ENCODE measurements at places on chromosomes 1 and 21.

- no peak for DNase-seq
Observed at GRCh38 chr1:23611601-23612327, 52.5 kb upstream of the ID3 start.

DNA sequence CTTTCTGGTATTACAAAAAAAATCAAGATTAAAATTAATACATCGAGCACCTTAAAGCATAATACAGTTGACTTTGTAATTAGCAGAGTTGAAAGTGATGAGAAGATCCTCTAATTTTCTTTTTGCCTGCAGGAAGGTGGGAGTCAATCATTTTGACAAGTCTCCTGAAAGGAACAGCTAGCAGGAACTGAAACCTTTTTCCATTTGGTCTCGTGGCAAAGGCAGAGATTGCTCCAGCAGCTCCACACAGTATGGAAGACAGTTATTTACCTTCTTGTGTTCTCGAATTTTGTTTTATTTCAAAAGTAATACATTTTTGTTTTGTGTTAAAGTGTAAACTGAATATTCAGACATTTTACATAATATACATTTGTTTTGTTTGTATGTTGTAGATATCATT is 7.7 kb downstream of the S100PBP start:
- no peak for DNase-seq

- DNase-seq: no peak
Observed at GRCh38 chr1:230232371-230232771, 165.3 kb downstream of the GALNT2 start.

DNA sequence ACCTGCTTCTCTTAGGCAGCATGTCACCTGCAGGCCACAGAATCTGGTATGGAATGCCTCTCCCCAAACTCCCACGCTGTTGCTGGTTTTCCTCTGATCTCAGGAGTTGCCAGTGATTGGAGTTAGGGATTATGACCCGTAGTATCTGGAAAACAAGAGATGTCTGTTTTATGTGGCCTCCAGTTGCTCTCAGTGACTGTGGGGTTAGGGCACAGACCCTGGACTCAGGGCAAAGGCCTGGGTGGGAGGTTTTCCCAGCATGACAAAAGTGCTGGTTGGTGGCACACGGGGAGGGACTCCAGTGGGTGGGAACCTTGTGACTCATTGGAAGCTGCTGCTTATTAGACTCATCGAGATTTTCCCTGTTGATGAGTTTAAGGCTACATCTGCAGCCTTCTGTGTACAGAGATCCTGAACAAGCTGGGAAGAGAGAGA is at the start of gene NR1I3:
TSS of gene NR1I3 (minus strand) at position 165 of the 435 bp plus-strand sequence. CDS start 1,638 bp downstream, outside the sequence.
- DNase-seq: no peak

- DNase-seq: no peak
Observed at GRCh38 chr1:67894981-67895735, 61.9 kb upstream of the GNG12 start.

GRCh38 chr1:52887483-52887882 is 34.1 kb downstream of the ECHDC2 start:
- DNase-seq: no peak

DNA sequence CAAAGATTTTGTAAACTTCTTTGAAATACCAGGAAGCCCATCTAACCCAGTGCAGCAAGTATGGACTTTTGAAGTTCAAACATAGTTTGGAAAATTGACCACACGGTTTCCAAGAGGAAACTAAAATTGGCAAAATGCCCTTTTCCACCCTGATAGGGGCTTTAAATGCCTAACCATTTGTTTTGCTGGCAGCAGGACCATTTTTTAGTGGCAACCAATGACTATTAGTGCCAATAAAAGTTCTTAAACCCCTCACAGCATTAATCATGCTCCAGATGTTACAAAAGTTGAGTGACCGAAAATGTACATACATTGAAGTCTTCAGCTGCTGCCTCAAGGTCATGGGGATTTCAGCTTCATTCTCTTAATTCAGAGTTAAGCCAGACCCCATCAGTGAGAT is 46.4 kb upstream of the ENAH start:
- DNase-seq: no peak

DNA sequence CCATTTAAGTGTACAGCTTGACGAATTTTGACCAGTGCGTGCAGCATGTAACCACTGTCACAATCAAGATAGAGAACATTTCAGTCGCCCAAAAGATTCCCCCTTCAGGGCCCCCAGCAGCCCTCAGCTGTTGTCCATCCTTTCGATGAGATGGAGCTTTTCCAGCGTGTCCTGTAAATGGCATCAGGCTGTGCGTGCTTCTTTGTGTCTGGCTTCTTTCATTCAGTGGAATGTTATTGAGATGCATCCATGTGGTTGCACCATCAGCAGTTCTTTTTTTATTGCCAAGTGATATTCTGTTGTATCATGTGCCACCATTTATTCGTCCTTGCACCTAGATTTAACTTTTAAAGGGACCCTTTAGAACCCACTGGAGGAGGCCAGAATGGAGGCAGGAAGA is 21.9 kb downstream of the UBE2Q1 start:
- DNase-seq: no peak

DNA sequence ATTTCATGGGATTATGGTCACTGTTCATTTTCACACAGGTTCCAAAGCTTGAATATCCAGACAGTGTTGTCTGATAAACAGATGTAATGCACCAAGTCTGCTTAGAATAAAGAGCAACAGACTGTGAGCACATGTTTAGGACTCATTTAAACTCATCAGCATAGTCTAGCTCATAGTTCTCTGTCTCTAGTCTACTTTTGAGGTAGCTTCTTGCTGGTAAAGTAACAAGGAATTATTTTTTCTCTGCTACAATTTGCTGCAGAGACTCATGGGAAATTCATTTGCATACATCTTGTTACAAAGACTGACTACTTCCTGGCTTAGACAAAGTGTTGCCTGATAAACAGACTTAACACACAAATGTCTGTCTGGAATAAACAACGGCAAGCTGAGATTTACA is 187.2 kb downstream of the NFIA start:
- DNase-seq: no peak

- no peak for DNase-seq
Observed at GRCh38 chr1:89641781-89642180, 8.9 kb downstream of the LRRC8C start.

DNA sequence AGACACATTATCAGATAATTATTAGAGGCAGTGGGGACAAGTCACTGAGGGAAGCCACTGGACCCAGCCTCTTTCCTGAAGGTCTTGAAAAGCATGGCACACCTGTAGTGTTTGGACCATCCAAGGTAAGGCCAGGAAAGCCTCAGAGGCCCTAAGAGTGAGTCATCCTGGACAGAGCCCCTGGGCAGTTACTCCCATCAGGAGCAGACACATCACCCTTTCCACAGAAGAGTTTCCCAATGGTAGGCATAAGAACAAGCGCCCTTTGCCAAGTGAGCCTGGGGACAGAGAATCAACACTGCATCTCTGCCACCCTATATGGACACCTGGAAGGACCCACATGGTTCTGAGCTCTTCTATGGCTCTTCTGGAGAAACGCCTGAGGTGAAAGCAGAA is 136.0 kb downstream of the PLXNA2 start:
- no peak for DNase-seq

GRCh38 chr1:186465946-186466345 is 5.0 kb upstream of the PDC start:
- no peak for DNase-seq

DNA sequence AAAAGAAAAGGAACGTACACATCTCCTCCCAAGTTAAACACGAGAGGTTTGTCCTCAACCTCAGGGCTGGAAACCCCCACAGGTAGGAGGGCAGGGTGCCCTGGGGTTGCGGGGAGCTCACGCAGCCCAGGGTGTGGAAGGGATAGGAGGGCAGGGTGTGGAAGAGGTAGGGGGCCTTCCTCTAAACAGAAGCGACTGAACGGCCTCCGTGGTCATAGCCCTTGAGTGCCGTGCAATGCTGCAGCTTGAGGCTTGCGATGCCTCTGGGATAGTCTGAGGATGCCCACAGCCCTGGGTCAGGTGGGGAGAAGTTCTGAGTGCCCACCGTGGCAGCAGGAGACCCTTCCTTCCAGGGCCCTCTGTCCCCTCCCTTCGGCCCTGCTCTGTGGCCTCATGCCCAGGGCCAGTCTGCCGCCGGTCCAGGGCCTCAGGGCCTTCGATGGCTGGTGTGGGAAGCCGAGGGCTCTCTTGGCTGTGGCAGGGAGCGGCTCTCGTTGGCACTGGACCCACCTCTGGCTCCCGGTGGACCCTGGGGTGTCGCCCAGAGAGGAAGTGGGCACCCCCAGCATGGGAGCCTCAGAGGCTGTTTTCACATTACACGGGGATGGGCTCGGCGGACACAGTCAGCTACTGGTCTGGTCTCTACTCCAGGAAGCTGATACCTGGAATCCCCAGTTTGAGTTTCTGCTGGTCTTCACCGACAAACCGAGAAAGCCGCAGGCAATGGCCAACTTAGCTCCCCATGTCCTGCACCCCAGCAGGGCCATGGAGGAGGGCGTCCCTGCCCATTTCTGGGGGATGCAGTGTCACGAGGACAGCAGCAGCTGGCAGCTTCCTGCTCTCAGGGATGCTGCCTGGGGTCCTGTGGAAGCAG is 6.4 kb upstream of the CDK11B start:
- no peak for DNase-seq

DNA sequence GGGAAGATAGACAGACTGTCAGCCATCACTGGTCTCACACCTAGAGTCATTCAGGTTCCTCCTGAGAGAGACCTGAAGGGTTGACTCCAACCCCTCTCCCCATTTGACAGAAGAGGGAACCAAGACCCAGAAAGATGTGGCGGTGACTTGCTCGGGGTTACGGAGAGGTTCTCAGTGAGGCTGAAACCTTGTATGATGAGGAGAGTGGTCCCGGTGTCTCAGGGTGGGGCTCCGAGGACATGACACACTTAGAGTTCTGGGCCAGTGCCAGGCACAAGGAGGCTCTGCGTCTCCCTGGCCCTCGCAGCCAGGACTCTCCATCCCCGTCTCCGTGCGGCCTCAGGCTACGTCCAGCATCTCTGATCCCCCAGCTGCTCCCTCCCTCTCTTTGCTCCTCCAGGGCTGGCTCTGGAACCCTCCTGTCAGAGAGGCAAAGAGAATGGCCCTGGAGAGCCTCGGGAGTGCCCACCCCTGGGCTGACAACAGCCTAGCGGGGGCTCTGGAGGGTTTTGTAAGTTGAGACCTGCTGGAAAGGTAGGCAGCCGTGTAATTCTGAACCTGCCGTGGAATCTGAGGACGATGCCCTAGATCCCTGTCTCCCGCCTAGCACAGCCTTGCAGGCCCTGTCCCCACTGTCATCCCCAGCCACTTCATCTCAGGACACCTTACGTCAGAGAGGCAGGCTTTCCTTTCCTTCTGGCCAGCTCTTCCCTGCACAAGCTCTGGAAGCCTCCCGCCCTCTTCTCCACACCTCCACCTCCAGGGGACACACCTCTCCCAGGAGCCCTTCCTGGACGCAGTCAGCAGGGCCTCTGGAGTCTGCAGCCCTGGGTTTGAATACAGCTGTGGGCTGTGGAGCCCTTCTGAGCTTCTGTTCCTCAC is 4.1 kb downstream of the EFHD2 start:
- DNase-seq: no peak

DNA sequence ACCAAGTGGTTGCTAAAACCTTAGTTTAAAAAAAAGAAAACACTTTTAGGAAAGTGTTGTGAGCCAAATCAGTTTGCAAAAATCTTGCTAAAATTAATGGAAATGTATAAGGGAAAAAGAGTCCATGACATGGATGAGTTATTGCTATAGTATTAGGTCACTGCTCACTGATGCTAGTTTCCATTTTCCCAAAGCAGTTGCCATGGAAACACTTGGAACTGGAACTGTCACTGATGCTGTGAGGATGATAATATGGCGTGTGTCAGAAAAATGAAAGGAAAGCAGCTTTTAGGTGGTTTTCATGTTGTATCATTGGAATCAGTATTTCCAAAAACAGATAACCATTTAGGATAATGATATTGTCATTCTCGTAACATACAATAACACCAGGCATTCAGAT is 104.4 kb downstream of the PHTF1 start:
- no peak for DNase-seq

DNA sequence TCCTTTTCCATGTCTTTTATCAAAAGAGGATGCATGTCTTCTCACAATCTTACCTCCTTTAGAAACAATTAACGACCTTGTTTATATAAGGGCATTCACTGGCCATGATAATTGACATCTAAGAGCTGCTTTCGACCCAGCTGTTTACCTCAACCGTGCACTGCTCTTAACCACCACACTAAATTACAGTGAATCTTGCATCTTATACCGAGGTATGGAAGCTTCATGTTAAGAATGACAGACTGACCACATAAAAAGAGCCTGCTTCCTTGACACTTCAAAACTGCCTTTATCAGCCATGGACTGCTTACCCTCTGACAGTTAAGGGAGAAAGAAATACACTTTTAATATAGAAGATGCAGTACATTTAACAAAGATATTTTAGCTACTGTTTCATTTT is 301.7 kb upstream of the LYPLAL1 start:
- no peak for DNase-seq

DNA sequence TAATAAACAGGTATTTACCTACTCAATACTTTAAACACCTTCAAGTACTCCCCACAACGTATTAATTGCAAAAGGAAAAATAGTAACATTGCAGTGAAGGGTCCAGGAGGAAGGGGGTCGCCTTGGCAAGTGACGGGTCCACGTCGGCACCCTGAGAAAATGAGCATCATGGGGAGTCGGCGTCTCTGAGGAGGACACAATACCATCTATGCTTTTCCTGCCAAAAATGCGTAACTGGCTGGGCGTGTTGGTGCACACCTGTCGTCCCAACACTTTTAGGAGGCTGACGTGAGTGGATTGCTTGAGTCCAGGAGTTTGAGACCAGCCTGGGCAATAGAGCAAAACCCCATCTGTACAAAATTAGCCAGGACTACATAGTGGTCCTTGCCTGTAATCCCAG is 7.3 kb downstream of the FTCD start:
- no peak for DNase-seq

DNA sequence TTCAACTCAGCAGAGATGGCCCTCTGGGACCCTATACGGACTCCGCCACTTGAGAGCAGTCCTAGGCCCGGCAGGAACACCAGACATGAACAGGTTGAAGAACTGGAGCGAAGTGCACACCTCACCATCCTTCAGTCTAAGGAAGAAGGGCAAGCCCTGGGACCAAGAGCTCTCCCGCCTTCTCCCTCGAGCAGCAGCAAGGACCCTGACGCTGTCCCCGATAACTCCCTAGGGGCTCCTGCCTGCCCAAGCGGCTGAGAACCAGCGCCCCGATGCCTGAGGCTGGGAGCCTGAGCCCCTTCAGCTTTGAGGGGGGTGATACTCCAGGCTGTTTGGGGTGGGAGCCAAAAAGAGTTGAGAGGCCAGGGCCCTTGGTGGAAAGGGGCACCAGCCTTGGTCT is 10.2 kb downstream of the TMEM81 start:
- DNase-seq: no peak

GRCh38 chr1:67584938-67585337 is 100.1 kb upstream of the GADD45A start:
- no peak for DNase-seq

DNA sequence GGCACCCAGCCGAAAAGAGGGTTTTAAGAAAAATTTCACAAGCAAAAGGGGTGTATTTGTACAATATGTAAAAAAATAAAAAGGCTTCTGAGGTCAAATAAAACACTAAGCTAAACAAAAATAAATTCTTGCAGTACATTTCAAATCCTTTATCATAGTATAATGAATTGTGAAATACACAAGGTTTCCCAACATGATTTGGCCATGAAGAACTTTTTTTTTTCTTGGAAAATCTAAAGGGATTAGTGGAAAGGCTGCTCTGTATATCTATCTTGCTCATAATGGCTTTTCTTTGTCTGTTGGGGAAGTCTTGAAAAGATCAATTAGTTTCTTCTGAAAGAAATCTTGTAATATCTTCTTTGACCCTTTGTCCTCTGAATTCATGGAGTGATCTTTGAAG is 593.4 kb downstream of the PLPP3 start:
- DNase-seq: no peak
